Choroid plexus epithelial cell (primary cell): ENCODE measurements at places on chromosomes 4 and X.
A peak's percentile ranks its signal among the peaks of the same experiment; 100 is the strongest.

- DNase-seq, result no peak
These were observed 407.0 kb downstream of the KLHL4 start for GRCh38 chrX:87924619-87925018.

DNA sequence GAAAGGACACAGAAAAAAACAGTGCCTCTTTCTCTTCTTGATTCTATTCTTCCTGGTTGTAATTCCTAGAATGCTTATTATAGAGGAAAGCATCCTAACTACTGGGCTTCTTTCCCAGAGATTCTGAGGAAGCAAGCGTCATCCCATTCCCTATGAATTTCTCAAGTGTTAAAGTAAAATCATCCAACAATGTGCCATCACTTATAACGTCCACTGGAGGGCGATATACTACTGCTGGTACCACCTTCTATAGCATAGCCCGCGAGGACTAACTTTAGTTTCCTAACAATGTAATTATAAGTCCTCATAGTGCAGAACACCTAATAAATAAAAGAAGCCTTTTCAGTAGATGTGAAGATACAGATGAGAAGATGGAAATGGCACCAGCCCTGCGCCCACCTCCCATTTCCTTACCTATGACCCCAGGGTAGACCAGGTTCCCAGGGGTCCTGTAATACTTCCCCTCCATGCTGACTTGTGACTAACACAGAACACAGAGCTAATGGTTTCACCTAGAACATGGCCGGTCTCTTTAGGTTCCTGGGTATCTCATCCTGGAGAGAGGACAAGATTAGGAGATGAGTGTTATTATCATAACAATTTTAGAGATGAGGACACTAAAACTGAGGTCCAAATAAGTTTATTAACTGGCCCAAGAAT is 4.2 kb downstream of the CENPVL3 start:
- DNase-seq, result peak; percentile 57

DNA sequence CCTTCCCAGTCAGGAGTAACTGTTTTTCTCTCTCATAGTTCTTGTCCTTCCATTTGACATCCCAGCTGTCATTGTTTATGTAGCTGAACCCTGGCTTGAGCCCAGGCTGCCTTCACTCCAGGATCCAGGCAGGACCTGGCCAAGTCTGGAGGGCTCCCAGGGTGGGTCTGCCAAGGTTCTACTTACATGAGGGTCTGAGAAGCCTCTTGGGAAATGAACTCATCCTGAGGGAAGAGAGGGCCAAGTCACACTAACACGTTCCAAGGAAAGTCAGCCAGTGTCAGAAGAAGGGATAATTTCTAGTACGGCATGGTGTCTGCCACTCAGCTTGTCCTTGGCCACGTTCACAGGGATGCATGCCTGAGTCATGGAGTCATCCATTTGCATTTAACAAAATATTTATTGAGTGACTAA is 54.8 kb upstream of the SRD5A3 start:
- peak; percentile 47 for DNase-seq

GRCh38 chrX:34638116-34638515 is 19.0 kb downstream of the TMEM47 start:
- peak; percentile 70 for DNase-seq

- peak; percentile 0 for DNase-seq
These were observed 186.3 kb downstream of the MOSPD2 start for GRCh38 chrX:15059474-15059873.

DNA sequence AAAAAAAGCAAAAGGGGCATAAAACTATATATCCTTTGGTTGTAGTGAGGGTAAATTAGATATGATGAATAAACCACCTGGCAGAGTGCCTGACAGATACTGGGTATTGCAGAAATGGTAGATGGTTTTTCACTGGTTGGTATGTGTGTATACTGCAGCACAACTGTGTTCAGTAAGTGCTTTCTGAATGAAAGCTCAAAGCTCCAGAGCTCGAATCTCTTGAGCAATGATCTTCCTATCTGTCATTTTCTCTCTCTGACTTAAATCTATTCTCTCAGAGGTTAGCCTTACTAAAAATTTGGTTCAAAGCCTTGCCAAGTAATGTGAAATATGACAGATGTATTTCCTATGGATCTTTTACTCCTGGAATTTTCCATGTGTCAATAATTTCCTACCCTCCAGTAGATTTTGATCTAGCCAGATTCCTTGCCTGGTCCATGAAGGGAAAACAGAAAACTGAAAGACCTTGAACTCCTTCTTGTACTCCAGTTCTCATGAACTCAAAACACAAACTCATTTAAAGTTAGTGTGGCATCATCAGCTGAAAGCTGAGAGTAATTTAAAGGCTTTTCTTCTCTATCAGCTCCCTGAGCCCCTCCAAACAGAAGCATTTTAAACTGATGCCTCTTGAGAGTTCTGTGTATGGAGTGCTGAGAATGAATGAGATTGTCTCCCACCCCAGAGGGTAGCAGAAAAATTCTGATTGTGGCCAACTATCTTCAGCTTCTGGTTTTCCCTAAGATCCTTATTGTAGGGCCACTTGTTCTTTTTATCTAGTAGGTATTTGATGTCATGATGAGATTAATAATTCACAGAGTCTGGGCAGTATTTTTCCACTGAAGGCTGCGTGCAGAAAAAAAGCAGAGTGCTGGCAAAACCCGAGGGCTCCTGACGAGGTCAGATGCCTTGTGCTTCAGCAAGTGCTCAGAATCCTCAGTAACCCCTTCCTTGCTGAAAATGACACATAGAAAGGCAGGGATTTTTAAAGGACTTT is 363.4 kb upstream of the BOD1L1 start:
- DNase-seq, result peak; percentile 63

DNA sequence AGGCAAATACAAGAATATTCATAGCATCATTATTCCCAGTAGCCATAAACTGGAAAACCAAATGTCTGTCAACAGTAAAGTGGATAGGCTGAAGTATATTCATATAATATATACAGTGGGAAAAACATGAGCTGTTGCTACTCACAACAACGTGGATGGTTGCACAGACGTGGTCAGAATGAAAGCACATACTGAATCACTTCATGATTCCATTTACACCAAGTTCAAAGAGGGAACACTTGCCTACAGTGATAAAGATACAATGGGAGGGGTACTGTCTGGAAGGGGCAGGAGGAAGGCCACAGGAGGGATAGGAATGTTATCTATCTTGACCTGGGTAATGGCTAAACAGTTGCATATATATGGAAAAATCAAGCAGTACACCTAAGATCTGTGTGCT is 25.3 kb downstream of the APBB2 start:
- no peak for DNase-seq

GRCh38 chrX:19670854-19671620 is 155.7 kb upstream of the MAP3K15 start:
- DNase-seq, result peak; percentile 61

DNA sequence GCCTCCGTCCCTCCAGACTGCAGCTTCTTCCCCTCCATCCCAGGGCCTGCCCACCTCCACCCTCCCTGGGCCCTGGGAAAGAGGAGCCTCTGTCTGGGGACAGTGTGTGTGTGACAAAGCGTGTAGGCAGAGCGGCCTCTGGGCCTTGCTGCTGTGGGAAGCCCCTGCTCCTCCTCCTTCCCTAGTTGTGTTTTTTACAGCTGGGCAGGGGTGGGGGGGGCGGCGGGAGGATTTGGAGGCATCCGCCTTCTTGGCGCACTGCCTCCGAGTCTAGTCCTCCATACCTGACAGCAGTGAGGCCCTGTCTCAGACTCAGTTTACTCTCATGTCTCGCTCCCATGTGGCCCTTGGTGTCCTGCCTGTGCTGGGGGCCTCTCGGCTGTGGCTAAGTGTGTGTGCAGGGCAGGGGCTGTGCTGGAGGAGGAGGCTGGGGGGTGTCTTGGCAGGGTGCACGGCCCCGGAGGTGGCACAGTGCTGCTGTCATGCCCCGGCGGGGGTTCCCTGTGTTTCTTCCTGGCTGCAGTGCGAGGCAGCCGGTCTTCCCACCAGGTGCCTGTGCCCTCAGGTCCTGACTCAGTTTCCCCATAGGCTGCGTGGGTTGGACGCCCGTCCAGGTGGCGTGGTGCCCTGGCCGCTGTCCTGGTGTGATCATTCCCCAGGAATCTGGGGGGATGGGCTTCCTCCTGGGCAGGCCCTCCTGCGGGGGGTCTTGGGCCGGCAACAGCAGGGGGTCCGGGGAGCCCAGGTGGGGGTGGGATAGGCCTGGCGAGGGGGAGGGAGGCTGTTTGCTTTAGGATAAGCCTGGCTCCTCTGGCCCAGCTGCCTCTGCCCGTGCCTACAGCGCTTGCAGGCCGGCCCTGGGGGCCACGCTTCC is 7.0 kb downstream of the FGFRL1 start:
- DNase-seq, result no peak

DNA sequence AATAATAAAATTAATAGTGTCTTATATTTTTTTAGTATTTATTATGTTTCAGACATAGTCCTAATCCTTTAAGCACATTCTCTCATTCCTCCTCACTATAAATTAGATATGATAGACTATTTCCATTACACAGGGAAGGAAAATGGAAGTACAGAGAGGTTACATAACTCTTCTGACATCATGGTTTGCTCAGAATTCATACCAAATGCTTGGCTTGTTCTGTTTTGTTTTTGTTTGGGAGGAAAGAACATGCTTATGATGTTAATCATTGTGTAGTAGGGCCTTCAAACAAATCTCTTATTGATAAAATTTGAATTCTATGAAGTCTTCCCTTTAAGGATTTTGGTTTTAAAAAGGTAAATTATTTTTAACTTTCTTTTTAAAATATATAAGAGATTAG is 59.5 kb downstream of the RXFP1 start:
- DNase-seq, result peak; percentile 73

GRCh38 chr4:123488916-123489315 is 92.3 kb downstream of the SPRY1 start:
- peak; percentile 69 for DNase-seq

- DNase-seq, result peak; percentile 8
These were observed 804.5 kb upstream of the POU3F4 start for GRCh38 chrX:82703551-82703950.

- DNase-seq, result peak; percentile 0
These were observed 71.5 kb downstream of the PPP4R3C start for GRCh38 chrX:27391623-27392022.

- peak; percentile 82 for DNase-seq
These were observed at the start of gene ASB9 for GRCh38 chrX:15269618-15270521. TSS of gene ASB9 (minus strand) at chrX:15270083. CDS start at chrX:15269874, 209 bp downstream.

GRCh38 chr4:55979562-55979961 is 30.8 kb downstream of the CEP135 start:
- no peak for DNase-seq

DNA sequence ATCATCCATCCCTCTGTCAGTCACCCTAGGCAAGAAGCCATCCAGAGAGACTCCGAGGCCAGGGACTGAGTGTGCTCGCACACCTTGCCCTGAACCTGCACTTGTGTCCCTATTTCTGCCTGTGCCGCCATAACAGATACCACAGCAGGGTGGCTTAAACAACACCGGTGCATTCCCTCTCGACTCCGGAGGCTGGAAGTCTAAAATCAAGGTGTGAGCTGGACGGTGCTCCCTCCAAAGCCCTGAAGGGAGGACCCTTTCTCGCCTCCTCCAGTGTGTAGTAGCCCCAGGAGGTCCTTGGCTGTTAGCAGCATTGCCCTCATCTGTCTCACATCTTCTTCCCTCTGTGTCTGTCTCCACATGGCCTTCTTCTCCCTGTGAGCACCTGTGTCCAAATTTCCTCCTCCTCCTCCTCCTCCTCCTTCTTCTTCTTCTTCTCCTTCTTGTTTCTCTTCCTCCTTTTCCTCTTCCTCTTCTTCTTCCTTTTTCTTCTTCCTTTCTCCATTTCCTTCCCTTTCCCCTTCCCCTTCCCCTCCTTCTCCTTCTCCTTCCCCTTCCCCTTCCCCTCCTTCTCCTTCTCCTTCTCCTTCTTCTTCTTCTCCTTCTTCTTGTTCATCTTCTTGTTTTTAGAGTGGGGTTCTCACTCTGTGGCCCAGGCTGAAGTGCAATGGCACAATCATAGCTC is 98.1 kb upstream of the ENPP6 start:
- no peak for DNase-seq

GRCh38 chrX:8755813-8756212 is 23.9 kb upstream of the ANOS1 start:
- no peak for DNase-seq

- no peak for DNase-seq
These were observed 46.2 kb downstream of the GSX2 start for GRCh38 chr4:54146139-54146538.

- peak; percentile 89 for DNase-seq
These were observed 5.9 kb downstream of the APOO start for GRCh38 chrX:23901805-23902204.

- DNase-seq, result no peak
These were observed 108.9 kb upstream of the TEX13D start for GRCh38 chrX:124223524-124223923.

GRCh38 chr4:88017516-88018297 is 10.3 kb downstream of the PKD2 start:
- DNase-seq, result peak; percentile 98

DNA sequence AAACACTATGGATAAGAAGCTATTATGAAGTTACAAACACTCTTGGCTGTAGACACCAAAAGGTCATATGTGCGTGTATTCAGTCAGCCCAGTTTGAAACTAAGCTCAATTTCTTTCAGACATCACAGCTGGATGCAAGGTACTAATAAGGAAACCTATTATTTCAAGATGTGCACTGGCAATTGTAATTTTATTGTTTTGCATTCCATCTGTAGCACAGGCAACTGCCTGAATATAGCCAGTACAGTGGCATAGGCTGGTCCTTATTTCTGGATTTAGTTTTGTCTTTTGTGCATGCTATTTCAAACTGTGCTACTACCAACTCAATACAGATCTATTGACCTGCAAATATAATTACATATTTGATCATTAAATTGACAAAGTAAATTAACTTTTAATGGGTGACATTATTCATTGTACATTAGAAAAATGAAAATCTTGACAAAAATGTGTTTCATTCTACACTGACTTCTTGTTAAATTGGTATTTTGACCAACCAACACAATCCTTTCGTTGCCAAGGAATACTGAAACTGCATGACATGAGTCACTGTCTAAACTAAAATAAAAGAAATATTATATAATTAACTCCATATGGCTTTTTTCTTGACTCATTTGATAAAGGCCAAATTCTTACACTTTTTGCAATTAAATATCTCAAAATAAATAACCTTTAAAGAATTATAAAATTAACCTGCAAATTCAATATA is 594.3 kb upstream of the ADGRL3 start:
- peak; percentile 27 for DNase-seq

GRCh38 chr4:154577324-154577723 is 13.2 kb downstream of the FGA start:
- peak; percentile 55 for DNase-seq

GRCh38 chrX:41332005-41332404 is 2.0 kb upstream of the DDX3X start:
- no peak for DNase-seq

DNA sequence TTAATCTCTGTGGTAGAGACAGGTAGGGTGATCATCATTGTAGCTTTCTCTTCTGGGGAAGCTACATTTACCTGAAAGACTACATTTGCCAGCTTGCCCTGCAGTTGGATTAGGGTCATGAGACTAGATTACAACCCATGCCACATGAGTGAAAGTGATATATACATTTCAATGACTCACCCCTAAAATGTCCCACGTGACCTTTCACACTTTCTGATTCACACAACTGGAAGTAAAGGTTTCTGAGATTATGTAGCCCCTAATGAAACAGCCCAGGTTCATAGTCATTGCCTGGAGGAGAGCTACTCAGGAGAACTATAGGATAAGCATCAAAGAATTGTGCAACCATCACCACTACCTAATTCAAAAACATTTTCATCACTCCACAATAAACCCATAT is 17.8 kb downstream of the PDCL2 start:
- DNase-seq, result no peak

GRCh38 chrX:40526412-40526811 is 54.4 kb upstream of the ATP6AP2 start:
- no peak for DNase-seq
